NCI-H187 treated with DMSO at 0.1 percent for 48 hours (cell line): ENCODE measurements at places on chromosomes 2 and 18.

- DNase-seq, result no peak
Observed at GRCh38 chr2:28348149-28348567, 44.5 kb upstream of the FOSL2 start.

GRCh38 chr2:164569378-164569777 is 51.9 kb downstream of the GRB14 start:
- DNase-seq, result no peak

DNA sequence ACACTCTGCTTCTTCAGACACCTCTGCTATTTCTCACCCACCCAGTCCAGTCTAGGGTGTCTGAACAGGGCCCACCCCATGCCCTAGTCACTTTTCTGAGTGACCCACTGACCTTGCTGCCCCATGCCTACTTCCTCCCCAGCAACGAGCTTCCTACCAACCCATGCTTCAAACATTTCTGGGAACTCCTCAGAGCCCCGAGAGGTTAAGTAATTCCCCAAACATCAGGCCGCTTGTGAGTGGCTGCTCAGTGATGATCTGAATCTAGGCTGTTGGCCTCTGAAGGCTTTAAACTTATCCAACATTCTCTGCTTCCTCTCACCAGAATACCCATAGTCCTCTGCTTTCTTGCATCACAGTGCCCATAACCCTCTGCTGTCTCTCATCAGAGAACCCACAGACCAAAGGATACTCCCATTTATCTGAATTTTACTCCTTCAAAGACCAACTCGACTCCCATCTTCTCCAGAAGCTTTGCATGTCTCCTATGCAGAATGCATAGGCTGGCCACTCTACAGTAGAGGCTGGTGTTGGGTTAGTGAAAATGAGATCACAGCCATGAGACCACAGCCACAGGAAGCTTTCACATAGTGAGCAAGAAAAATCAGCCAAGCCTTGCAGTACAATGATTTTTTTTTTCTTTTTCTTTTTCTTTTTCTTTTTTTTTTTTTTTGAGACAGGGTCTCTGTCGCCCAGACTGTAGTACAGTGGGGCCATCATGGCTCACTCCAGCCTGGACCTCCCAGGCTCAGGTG is 309.5 kb upstream of the LYPD1 start:
- no peak for DNase-seq

DNA sequence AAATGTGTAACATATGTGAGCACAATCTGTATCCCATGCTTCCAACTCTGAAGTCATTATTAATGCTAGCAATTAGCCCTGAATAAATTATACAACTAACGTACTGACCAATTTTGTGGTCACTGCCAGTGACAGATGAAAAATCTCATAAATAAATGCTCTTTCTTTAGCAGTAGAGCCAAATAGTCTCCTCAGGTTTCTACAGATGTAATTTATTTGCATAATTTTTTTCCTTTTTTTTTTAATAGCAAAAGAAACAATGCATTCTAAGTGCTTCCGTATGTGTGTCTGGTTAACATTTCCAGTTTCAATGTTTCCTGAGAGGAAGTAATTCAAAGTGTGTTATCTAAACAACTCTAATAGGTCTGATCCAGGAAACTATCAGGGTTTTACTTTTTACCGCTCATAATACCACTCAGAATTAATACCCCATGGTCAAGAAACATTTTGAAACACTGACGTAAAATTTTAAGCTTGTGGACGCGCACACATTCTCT is 108.4 kb downstream of the MEP1B start:
- DNase-seq, result no peak

DNA sequence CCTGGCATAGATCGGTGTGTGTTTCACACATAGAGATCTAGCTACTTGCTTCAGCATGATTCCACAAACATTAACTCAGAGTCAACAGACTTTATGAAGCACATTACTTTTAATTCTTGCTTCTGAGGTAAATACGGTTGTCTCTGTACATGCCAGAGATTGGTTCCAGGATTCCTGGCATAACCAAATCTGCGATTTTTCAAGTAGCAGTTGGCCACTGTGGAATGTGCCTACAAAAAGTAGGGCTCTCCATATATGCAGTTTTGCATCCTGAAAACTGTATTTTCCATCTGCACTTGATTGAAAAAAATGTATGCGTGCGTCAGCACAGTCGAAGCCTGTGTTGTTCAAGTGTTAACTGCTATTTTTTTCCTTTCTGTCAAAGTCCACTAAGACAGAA is 85.0 kb downstream of the ZAP70 start:
- no peak for DNase-seq

- no peak for DNase-seq
Observed at GRCh38 chr2:151765760-151766410, 31.6 kb upstream of the NEB start.

GRCh38 chr2:96431319-96431718 is 73.8 kb downstream of the NEURL3 start:
- no peak for DNase-seq

- no peak for DNase-seq
Observed at GRCh38 chr2:149906886-149907285, 319.3 kb upstream of the MMADHC start.

- no peak for DNase-seq
Observed at GRCh38 chr2:1593371-1594122, 150.8 kb downstream of the PXDN start.

DNA sequence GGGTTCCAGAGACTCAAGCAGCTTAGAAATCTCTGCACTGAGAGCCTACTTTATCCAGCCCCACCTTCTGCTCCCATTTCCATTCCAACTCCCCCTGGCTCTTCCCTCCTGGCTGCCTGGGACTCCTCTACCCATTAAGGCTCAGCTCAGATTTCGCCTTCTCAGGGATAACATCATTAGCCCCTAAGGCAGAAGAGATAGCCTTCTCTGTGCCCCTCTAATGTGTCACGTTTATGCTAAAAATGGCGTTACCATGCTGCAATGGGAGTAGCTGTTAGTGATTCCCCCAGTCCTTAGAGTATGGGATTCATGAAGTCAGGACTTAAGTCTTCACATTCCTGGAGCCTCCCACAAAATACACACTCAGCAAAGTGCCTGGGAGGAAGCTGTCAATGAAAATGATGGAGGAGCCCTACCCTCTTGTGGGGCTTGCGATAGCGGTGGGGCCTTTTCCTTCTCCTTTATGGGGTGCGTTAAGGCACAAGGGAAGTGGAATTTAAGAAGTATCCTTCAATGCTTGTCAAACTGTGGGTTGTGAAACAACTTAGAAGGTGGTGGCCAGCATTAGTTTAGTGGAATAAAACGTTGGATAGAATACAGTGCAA is 144.7 kb upstream of the COPS8 start:
- no peak for DNase-seq

DNA sequence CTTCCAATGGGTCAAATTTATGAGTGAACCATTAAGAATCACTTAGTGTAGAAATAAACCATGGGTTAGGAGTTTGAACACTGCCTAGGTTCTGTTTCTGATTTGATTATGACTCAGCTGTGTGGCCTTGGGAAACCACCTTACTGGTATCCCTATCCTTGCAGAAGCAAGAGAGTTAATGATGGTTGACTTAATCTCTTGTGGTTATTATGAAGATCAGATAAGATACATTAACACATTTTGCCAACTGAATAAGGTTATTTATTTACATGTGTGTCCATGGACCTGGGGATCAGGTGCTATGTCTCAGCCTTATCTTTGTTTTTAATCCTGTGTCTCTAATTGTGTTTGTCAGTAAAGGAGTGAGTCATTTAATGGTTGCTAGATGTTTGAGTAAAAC is 5.4 kb upstream of the KCNJ13 start:
- DNase-seq, result no peak

GRCh38 chr2:54420524-54421172 is 35.5 kb upstream of the SPTBN1 start:
- no peak for DNase-seq

DNA sequence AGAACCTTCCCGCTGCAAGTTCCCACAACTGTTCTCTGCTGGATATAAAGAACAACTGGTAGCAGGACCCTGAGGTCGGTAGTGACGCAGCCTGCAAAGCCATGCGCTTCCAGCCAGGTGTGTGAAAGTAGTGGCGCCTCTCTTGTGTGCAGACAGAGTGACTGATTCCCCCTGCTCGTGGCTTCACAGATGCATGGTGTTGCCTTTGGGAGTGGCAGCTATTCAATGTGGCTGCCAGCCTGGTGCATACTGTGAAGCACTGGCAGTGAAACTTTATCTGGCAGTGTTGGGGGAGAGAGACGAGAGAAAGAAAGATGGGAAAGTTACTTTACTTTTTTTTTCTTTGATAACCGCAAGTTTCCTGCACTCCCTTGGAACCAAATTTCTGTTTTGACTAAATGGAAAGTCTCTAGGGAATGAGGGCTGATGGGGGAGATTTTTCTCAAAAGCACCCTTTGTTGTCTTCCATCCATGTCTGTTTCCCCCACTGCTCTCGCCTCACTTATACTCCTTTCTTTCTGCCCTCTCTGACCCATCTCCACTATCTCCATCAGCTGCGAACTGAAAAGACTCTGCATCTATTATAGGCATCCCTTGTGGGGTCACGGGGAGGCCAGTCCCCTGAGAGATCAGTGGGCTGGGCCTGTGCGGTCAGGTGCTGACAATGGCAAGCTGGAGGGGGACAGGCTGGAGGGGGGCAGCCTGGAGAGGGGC is 90.0 kb upstream of the TNP1 start:
- no peak for DNase-seq

DNA sequence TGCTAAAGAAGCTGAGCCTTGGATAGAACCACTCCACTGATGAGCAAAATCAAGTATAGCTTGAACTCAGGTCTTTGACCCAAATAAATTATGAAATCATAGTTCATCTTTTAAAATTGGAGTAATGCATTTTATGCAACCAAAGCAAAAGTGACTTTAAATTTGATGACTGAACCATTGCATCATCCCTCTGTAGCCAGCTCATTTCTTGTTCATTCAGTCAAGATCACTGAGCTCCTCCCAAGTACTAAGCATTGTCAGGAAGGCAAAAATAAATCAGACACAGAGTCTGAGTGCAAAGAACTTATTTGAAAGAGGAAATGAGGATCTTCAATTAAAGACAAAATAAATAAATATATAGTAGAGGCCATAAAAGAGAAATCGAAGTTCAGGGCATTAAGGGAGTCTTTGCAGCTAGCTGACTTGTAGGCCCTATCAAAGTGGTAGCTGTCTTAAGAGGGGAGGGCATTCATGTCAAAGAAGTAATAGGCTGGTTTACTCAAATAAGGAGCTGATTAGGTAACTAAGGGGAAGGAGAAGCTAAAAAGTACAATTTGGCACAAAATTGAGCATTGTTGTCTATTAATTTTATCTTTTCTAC is 411.8 kb downstream of the MTX2 start:
- DNase-seq, result no peak

GRCh38 chr2:102061962-102062795 is 70.4 kb downstream of the IL1R2 start:
- no peak for DNase-seq

GRCh38 chr2:240991378-240992263 is 6.8 kb upstream of the SNED1 start:
- DNase-seq, result peak; percentile 23

DNA sequence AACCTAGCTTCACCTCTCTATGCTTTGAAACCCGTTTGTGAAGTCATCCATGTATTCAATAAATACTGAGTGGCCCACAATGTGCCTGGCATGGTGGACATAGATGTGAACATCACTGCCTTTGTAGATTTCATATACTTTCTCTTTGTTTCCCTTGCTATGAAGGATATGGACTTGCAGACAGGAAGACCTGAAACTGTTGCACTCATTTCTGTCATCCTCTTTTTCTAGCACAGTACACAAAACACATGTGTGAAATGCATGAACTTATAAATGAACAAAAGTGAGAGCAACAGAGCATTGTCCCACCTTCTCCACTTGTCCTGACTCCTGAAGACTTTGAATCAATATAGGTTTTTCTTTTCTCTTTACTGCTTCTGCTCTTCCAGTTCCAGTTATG is 249.4 kb upstream of the LINC00305 start:
- DNase-seq, result no peak

- no peak for DNase-seq
Observed at GRCh38 chr2:16218625-16219024, 278.3 kb downstream of the MYCN start.

- no peak for DNase-seq
Observed at GRCh38 chr18:25134861-25135260, 217.1 kb downstream of the ZNF521 start.

- DNase-seq, result no peak
Observed at GRCh38 chr2:28802975-28803429, 7.6 kb upstream of the SPDYA start.
